ENCODE measurements at places on chromosomes 2 and 18.

GRCh38 chr2:3379647-3380534, at the start of gene TRAPPC12:
TSS of gene TRAPPC12 (plus strand) at chr2:3379694. CDS start at chr2:3387624, 7,930 bp downstream.
- peak; percentile 92 for DNase-seq

GRCh38 chr2:102848366-102848839, 86.6 kb downstream of the TMEM182 start:
- DNase-seq = peak; percentile 81

- DNase-seq = no peak
These were observed 531.9 kb downstream of the XIRP2 start for GRCh38 chr2:167420211-167420610.

- no peak for DNase-seq
These were observed 37.5 kb downstream of the TMEM37 start for GRCh38 chr2:119469131-119469530.

GRCh38 chr2:202109139-202109736, 36.2 kb downstream of the KIAA2012 start:
- DNase-seq = no peak

DNA sequence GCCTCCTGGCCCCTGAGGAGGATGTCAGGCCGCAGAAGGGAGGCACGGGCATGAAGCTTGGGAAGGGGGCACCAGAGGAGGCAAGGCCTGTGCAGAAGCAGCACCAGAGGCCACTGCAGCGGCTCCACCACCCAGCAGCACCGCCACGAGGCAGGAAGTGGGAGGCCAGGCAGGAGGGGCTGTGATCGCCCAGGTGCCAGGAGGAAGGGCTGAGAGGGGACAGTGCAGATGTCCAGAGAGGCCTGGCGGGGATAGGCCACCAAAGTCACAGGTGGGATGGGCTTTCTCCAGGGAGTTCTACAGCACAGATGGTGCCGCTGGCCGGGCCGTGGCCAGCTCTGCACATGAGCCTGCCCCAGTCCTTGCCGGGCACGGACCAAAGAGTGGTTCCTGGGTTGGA, 6.0 kb upstream of the ALPI start:
- no peak for DNase-seq

GRCh38 chr2:30790879-30791278, 16.4 kb downstream of the CAPN13 start:
- no peak for DNase-seq

GRCh38 chr18:60050821-60051220, 151.0 kb downstream of the PMAIP1 start:
- no peak for DNase-seq

GRCh38 chr2:74232426-74232825, 34.0 kb downstream of the MTHFD2 start:
- DNase-seq = no peak

DNA sequence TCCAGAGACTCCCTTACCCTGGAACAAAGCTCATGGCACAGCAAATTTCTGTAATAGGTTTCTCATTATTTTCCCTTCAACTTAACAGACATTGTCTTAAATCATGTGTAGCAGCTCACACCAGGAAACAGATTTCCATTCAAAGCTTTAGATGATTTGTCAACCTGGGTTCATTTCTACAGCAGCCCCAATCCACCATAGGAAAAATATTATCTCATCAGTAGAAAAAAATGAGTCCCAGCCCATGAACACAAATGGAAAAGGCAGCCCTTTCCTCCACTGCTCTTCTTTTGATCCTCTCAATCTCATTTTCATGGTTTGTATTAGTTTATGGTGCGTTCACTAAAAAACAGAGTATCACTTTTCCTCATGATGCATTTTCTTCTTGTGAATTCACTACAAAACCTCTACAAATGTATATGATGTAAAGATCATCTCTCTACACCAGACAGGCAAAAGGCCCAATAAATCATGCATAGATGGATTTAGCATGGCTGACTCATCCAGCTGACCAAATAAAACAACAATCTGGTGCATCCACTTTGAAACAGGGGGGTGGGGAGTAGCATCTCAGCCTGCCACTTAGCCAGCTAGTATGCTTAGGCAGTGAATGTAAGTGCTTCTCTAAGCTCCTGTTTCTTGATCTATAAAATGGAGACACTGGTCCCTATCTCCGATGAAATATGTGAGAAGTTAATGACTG, 78.6 kb downstream of the SATB2 start:
- no peak for DNase-seq

- DNase-seq = no peak
These were observed 218.3 kb upstream of the RND3 start for GRCh38 chr2:150705767-150706166.

- DNase-seq = no peak
These were observed 194.3 kb upstream of the ARL4C start for GRCh38 chr2:234691214-234691575.

- no peak for DNase-seq
These were observed 917 bp downstream of the MPPE1 start for GRCh38 chr18:11906926-11907874.

DNA sequence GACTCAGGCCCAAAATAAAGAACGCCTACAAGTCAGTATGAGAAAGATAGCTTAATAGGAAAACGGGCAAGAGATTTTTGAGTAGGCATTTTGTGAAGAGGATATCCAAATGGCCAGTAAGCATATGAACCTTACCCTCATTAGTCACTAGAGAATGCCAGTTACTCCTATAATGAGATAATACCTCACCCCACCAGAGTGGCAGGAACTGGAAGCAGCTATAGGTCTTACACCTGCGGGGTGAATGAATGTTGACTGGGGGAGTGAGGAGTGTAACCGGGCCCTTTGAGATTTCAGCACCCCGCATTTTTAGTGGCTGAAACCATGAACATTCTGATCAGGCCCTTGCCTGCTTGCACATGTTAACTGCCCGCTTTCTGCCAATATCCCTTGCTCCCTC, 7.5 kb upstream of the PTPN2 start:
- DNase-seq = no peak
